ENCODE measurements at places on chromosomes 7 and 10.

DNA sequence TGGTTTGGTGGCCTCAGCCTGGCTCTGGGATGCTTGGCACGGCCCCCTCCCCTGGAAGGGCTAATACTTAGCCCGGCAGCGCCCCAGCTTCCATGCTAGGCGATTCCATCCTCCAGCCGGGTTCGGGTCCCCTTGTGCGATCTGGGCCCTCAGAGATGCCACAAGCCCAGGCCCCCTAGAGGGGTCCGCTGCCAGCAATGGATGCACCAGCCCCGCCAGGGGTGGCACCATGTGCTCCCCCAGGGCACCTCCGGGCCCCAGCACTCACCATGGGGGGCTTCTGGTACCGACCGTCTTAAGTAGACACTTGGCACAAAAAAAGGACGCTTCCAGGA, 125.7 kb upstream of the KCTD7 start:
- DNase-seq, result no peak

DNA sequence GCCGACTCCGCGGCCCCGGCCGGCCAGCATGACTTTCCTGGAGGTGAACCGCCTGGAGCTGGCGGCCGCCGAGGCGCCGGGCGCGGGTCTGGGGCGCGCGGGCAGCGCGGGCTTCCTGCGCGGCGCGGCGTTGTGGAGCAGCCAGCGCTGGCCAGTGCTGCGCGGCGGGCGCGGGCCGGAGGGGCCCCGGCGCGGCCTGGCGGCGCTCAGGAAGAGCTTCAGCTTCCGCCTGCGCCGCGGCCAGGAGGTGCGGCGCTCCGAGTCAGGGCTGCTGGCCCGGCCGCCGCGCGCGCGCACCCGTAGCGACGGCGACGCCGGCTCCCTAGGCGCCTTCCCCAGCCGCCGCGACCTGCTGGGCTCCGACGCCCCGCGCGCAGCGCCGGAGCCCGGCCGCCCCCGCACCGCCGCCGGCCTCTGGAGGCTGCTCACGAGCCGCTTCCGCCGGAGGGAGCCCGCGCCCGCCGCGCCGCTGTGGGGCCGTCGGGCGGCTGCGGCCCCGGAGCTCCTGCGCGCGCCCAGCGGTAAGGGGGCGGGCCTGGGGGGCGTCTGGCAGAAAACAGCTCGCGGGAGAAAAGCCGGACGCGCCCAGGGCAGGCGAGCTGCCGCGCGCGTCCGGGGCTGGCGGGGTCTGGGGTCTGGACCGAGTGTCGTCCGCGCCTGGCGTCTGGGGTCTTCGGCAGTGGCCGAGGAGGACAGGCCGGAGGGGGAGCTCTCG, 29.0 kb downstream of the AGAP3 start:
- no peak for DNase-seq

- DNase-seq, result no peak
Observed at GRCh38 chr7:38311329-38311937, 38.0 kb upstream of the TARP start.

GRCh38 chr10:119734396-119735332, 8.8 kb downstream of the INPP5F start:
- DNase-seq, result no peak

DNA sequence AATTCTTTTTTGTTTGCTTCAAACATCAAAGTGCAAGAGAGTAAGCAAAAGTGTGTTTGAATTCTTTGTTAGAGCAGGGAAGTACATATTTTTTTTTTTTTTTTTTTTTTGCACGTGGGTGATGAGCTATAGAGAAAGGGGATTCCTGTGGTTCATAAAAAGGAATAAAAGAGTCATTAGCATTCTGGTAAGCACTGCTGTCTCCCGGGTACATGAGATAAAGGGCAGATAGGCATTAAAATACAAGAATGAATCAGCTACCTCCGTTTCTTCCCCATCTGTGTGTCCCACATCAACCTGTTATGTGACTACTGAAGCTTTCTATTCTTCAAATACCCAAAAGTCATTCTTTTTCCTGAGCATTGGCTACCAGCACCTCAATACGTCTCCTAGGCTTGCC, 102.4 kb upstream of the SEMA3D start:
- DNase-seq, result no peak

Data from AG04449 (cell line).